B cell (primary cell): ENCODE measurements at places on chromosomes 1 and 21.

DNA sequence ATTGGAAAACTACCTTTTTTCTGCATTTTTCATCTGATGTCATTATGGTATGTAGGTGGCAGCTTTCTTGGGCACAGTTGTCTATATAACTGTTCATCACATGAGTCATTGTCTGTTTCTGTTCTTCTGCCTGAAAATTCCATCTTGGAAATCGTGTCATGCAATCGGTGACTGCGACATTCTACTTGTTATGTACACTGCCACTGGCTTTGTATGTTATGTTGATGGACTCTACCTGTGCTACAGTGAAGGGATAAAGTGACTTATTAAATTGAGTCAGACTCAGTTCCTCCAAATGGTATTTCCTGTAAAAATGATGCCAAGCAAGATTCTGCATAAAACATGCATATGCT, 8.6 kb downstream of the SMAP2 start:
- no peak for DNase-seq

DNA sequence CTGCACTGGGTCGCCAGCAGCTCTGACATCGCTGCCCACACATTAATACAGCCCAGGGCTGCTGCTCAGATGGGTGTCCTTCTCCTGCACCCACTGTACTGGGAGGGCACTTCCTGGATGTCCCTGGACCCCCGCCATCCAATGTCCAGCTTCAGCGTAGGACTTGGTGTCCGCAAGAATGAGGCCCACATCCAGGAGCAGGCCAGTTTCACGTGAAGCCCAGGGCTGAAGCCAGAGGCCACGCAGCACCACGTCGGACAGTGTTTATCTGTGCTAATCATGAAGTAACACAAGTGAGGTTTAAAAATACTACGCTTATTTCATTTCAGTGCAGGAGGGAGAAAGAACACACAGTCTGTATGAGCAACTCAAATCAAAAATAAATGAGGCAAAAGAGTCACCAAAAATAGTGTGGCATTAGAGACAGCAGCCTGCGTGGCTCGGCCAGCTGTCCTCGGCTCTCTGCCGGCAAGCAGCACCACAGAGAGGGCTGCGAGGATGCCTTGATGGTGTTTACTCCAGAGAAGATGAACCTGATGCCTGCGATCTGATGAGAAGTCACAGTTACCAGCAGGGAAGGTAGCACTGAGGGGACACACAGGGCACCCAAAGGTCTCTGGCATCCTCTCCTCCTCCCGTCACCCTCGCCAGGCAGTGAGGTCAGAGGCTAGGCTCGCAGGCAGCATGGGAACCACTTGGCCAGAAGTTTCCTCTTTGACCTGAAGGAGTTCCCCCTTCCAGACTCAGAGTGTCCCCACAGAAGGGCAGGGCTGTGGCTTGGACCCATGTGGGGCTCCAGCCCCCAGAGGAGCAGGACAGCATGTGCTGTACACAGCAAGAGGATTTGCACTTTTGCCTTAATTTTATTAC, 22.1 kb upstream of the NPHP4 start:
- DNase-seq: no peak

- DNase-seq: peak; percentile 79
Measured at GRCh38 chr1:35715568-35716002, 3.1 kb downstream of the C1orf216 start.

DNA sequence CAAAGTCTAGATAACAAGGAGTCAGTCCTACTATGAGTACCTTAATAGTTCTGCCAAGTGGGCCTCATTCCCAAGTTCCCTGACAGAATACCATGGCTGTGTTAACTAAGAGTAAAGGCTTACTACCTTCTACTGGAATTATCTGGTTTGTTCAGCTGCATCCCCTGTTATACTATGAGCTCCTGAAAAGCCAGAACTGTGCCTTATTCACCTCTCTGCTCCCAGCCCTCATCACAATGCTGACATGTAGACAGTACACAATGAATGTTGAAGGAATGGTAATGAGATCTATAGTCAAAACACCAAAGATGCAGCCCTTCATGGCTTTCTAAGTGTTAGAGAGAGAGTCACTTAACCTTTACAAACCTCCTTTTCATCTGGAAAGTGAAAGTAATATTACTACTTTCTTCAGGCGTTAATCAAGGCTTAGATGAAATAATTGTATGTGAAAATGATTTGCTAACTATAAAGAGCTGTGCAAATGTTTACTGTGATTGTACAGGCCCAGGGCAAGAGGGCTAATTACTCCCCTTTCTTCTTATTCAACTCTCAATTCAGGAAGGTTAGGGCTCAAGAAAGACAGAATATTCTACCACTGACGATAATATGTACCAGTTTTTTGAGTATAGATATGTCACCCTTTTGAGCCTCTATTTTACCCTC, 70.3 kb upstream of the MROH9 start:
- no peak for DNase-seq
